ENCODE measurements at places on chromosomes 3 and 15. TPM values are rescaled to one million over a fixed set of nuclear protein-coding genes. Genes with fewer than 3 reads are reported as not detected.

The GRIP2 gene
- 13.2 TPM for total RNA-seq

The WDR93 gene
- 0.15 TPM for total RNA-seq

- no peaks in the 10 kb centered on the region for H3K36me3 ChIP-seq
- no peaks in the 10 kb centered on the region for H3K27me3 ChIP-seq
- DNase-seq = no peak
- H3K4me3 ChIP-seq = no peak overlapping the region
These were observed 418.8 kb upstream of the ALCAM start for GRCh38 chr3:104947943-104948342.

DNA sequence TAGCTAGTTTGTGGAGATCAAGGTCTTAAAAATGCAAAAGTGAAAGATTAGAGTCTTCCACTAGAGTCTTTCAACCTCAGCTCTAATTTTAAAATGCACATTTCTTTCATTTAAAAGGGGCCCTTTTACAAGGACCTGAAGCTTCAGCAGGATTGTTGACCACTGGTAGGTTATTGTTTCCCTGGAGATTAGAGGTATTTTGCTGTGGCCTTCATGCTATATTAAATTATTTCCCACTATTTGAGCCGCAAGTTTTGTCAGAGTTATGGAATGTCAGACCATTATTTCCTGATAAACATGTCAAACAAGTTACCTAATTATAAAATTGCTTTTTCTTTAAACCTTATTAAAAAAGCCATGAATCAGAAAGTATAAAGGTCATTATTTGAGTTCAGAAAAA lies 103.1 kb upstream of the CCNL1 start:
- H3K36me3 ChIP-seq = no peaks in the 10 kb centered on the region
- no peaks in the 10 kb centered on the region for H3K27me3 ChIP-seq
- no peak overlapping the region for H3K4me3 ChIP-seq
- no peak overlapping the region for H3K27ac ChIP-seq

Data from heart right ventricle (tissue), 16 donors.